ENCODE measurements at places on chromosomes 2 and 18. TPM values are rescaled to one million over a fixed set of nuclear protein-coding genes. Genes with fewer than 3 reads are reported as not detected.
A peak's percentile ranks its signal among the peaks of the same experiment; 100 is the strongest.

PTPRN gene
- total RNA-seq: 0.68 TPM

FZD7 gene
- 22.7 TPM for total RNA-seq

REG1B gene
- total RNA-seq: not detected

ADD2 gene
- total RNA-seq: not detected

TRIB2 gene
- total RNA-seq: 12.3 TPM

GPR155 gene
- 5.6 TPM for total RNA-seq

DES gene
- total RNA-seq: 13,585 TPM

EMILIN1 gene
- total RNA-seq: 4.3 TPM

SERPINB10 gene
- not detected for total RNA-seq

- DNase-seq: peak; percentile 64
These were observed 7.3 kb downstream of the SFXN5 start for GRCh38 chr2:73063909-73064875.

GRCh38 chr2:215874418-215874817 lies 138.9 kb downstream of the MREG start:
- DNase-seq: no peak

DNA sequence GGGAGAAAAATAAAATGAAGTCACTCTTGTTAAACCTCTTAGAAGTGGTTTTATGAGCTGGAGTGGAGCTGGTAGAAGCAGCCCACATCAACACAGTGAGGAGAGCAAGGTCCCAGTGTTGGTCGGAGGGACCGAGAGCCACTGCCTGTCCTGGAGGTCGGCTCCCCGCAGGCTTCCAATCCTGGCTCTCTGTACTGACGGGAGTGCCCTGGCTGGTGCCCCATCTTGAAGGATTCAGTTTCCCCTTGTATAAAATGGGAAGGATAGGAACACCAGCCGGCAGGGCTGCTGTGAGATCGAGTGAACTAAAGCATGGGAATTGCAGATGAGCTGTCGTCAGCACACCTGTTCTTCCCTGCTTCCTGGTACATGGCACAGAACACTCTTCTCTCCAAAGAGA lies 104.3 kb upstream of the ID2 start:
- no peak for DNase-seq

GRCh38 chr2:219125225-219125885 lies 35.3 kb downstream of the NHEJ1 start:
- peak; percentile 97 for DNase-seq

GRCh38 chr2:149134335-149134923 lies 95.9 kb downstream of the LYPD6B start:
- no peak for DNase-seq

GRCh38 chr2:99543247-99543646 lies 53.4 kb upstream of the REV1 start:
- no peak for DNase-seq

- DNase-seq: peak; percentile 96
These were observed 194.2 kb downstream of the INHBB start for GRCh38 chr2:120539937-120540718.

- DNase-seq: no peak
These were observed 216.2 kb downstream of the CDH20 start for GRCh38 chr18:61549416-61549815.

- no peak for DNase-seq
These were observed 1635.9 kb upstream of the LRRTM1 start for GRCh38 chr2:81940266-81940955.

GRCh38 chr2:14619441-14619840 lies 13.1 kb upstream of the LRATD1 start:
- DNase-seq: no peak

- DNase-seq: no peak
These were observed 12.0 kb upstream of the SLC38A11 start for GRCh38 chr2:164967361-164967760.

DNA sequence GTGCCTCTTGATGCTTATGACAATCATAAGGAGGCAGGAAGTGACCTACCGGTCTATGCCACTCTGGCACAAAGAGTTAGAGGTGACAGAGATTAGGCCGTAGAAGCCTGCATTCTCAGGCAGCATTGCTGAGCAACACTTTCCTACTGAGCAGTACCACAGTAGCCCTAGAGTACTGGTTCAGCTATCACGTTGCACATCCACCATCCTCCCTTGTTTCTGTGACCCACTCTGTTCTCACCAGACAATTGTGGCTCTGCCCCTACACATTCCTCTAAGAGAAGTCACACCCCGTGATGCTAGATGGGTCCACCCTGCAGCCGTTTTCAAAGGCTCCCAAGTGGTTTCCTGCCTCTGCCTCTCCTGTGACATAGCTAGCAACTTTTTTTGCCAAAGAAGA lies 22.6 kb upstream of the SUCLG1 start:
- peak; percentile 43 for DNase-seq

DNA sequence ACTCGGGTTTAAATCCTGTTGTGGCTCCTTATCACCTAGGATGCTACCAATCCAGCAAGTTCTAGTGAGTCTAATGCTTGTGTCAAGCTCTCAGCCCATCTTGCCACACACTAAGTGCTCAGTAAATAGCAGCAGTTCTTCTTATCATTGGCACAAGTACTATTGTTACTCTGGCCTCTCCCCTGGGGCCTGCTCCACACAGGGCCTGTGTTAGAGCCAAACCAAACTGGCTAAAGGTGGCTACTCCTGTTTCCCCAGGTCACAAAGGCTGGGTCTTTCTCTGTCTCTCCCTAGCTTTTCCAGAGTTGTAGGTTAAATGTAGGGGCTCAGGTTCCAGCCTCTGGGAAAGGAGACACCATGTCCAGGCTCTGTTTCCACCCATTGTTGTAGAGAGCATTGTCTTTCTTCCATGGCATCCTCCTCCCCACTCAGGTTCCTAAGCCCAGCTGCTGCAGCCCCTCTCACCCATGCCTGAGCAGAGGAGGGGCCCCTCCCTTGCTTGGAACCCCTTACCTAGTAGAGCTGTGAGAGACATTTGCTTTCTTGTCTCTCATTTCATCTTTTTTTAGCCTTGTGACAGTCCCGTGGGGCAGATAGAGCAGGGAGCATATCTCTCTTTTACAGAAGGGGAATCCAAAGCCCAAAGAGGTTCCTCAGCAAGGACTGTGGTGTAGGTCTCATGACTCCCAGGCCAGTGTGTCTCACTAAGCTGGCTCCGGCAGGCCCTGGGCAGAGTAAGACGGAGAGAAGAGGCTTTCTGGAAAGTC lies 56.4 kb upstream of the OTOF start:
- no peak for DNase-seq

DNA sequence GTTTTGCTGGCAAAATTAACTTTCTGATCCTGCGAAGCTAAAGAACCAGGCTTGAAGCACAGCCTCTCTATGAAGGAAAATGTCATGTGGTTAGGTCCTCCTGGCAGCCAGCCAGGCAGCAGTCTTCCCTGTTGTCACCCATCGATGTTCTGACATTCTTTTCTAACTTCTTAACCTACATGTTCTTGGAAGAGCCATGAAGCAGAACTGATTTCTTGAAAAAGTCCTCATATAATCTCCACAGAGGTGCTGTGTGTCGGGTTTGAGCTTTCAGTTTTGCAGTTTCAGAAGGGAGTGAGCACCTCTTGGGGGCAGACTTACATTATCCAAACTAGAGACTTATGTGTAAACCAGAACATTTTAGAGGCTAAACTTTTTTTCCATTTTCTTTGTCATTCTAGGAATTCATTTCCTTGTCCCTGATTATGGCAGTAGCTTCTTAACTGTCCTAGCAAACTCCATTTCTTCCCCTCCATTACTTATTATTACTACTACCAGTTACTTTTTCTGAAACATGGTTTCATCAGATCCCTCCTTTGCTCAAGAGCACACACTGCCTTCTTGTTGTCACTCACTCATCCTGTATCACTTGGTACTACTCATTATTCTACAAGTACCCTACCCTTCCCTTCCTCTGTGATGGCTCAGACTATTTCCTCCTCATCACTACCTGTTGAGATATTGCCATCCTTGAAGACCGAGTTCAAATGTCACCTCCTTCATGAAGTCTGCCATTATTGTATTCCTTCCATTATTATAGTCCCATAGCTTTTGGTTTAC lies 31.1 kb downstream of the DOK1 start:
- DNase-seq: no peak

DNA sequence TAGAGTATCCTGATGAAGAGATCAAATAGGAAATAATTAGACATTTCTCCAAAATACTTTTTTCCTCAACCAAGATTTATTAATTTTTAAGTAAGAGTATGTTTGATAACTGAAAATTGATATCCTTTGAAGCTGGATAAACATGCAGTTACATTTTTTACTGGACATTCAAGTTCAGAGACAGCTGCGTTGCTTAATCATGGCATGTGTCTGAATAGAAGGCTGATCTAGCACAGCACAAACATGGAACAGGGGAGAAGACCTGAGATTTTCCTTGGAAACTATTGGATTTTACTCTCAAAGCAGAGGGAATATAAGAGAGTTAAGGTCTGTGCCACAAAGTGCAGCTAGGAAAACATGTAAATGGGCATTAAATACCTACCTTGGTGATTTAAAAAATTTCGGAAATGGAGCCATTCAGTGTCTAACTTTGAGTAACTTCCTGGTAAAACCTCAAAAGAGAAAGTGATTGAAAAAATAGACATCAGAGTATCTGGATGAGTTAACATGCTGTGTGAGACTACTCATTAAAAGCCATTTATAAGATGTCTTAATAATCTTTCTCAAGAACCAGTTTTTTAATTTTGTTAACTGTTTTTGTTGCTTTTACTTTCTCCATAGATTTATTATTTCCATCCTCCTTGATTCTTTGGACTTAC lies 31.8 kb downstream of the CRIM1 start:
- peak; percentile 49 for DNase-seq

GRCh38 chr18:61502472-61502871 lies 169.2 kb downstream of the CDH20 start:
- peak; percentile 67 for DNase-seq

GRCh38 chr2:64325477-64325851 lies 128.5 kb upstream of the LGALSL start:
- no peak for DNase-seq

DNA sequence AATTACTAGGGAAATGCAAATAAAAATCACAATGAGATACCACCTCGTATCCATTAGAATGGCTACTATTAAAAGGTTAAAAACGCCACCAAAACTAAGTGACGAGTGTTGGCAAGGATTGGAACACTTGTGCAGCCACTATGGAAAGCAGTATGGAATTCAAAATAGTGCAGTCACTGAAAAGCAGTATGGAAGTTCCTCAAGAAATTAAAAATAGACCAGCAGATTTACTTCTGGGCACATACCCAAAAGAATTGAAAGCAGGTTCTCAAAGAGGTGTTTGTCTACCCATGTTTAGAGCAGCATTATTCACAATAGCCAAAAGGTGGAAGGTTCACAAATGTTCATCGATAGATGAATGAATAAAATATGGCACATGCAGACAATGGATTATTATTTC lies 149.7 kb upstream of the STON1 start:
- no peak for DNase-seq

- no peak for DNase-seq
These were observed 4.3 kb downstream of the EPHA4 start for GRCh38 chr2:221567809-221568208.

- DNase-seq: peak; percentile 28
These were observed 19.1 kb downstream of the MAL start for GRCh38 chr2:95044601-95045000.

Data from myocyte (in vitro differentiated cells).